ENCODE measurements at places on chromosomes 4 and X. TPM values are rescaled to one million over a fixed set of nuclear protein-coding genes. Genes with fewer than 3 reads are reported as not detected.
A peak's percentile ranks its signal among the peaks of the same experiment; 100 is the strongest.

DNA sequence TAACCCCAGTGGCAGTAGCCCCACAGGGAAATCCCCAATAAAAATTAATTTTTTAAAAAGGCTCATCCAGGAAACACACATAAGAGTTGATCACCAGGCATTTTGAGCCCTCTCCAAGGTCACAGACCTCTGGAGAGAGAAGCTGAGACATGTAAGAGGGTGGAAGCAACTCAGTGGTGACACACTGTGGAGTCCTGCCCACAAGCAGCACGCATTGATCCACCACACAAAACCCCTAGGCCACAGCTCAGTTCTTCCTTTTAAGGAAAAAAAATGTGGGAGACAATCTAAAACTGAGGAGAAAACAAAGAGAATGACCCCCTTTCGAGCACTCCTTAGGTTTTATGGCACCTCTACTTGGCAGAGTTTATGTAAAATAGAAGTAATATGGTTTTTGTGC is 71.7 kb upstream of the S100G start:
- no peak for DNase-seq
- no peaks in the 10 kb centered on the region for H3K36me3 ChIP-seq
- no peaks in the 10 kb centered on the region for H3K4me1 ChIP-seq
- no peaks in the 10 kb centered on the region for H3K27me3 ChIP-seq
- no peak overlapping the region for H3K4me3 ChIP-seq

DNA sequence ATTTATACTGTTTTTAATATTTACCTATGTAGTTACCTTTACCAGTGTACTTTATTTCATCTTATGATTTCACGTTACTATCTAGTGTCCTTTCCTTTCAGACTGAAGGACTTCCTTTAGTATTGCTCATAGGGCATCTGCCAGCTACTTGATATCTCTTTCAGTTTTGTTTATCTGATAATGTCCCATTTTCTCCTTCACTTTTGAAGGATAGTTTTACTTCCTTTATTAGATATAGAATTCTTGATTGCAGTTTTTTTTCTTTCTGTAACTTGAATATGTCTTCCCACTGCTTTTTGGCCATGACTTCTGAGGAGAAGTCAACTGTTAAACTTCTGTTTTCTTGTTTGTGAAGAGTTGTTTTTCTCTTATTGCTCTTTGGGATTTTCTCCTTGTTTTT is 69.4 kb upstream of the MAGED1 start:
- H3K4me3 ChIP-seq, result no peak overlapping the region
- no peak overlapping the region for H3K27ac ChIP-seq
- no peaks in the 10 kb centered on the region for H3K36me3 ChIP-seq
- H3K27me3 ChIP-seq, result peaks cover 3% of the 10 kb centered on the region
- no peaks in the 10 kb centered on the region for H3K4me1 ChIP-seq

LRRC66 gene
- not detected for total RNA-seq

- H3K27ac ChIP-seq, result no peak overlapping the region
- no peak overlapping the region for H3K4me3 ChIP-seq
- peaks cover 41% of the 10 kb centered on the region for H3K27me3 ChIP-seq
- no peaks in the 10 kb centered on the region for H3K36me3 ChIP-seq
Measured at GRCh38 chrX:24395775-24396174, 35.3 kb downstream of the SUPT20HL1 start.

BGN gene
- total RNA-seq, result 90.9 TPM

DNA sequence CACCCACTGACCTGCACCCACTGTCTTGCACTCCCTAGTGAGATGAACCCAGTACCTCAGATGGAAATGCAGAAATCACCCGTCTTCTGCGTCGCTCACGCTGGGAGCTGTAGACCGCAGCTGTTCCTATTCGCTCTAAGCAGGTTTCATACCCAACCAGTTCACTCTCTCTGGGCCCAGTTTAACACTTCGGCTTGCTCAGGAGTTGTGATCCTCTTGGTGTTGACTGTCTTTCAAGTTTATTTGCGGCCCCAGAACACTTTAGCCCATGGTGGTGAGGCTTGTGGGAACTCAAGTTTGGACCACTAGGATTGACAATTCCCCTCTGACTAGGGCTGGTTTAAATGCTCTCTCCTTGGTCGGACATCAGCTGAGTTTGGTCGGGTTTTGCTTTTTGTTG is 147.0 kb downstream of the DACH2 start:
- H3K4me1 ChIP-seq, result no peaks in the 10 kb centered on the region
- H3K4me3 ChIP-seq, result no peak overlapping the region
- no peaks in the 10 kb centered on the region for H3K36me3 ChIP-seq
- H3K27ac ChIP-seq, result no peak overlapping the region
- no peaks in the 10 kb centered on the region for H3K27me3 ChIP-seq

GRCh38 chr4:98508829-98509598 is 149.4 kb downstream of the TSPAN5 start:
- peaks cover 25% of the 10 kb centered on the region for H3K4me1 ChIP-seq
- no peaks in the 10 kb centered on the region for H3K36me3 ChIP-seq
- peak overlapping the region; percentile 61 for H3K27ac ChIP-seq
- DNase-seq, result peak; percentile 89
- H3K27me3 ChIP-seq, result no peaks in the 10 kb centered on the region

TAB3 gene
- total RNA-seq, result 10.6 TPM

DNA sequence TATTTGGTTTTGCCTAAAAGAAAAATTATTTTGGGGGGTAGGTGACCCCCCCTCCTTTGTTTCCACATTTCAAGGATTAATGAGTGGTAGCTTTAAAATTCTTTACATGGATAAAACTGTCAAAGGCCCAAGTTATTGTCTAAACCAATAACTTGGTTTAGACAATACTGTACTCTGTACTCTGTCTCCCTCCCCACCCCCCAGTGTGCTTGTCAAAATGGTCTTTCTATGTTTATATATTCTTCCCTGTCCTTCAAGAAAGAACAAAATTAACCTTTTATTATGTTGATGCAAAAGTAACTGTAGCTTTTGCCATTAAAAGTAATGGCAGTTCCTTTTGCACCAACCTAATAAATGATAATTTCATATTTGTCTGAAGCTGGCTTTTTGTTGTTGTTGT is 9.5 kb upstream of the RGN start:
- H3K36me3 ChIP-seq, result no peaks in the 10 kb centered on the region
- H3K27ac ChIP-seq, result no peak overlapping the region
- DNase-seq, result no peak
- no peak overlapping the region for H3K4me3 ChIP-seq
- no peaks in the 10 kb centered on the region for H3K27me3 ChIP-seq

KLKB1 gene
- total RNA-seq, result 0.39 TPM

DNA sequence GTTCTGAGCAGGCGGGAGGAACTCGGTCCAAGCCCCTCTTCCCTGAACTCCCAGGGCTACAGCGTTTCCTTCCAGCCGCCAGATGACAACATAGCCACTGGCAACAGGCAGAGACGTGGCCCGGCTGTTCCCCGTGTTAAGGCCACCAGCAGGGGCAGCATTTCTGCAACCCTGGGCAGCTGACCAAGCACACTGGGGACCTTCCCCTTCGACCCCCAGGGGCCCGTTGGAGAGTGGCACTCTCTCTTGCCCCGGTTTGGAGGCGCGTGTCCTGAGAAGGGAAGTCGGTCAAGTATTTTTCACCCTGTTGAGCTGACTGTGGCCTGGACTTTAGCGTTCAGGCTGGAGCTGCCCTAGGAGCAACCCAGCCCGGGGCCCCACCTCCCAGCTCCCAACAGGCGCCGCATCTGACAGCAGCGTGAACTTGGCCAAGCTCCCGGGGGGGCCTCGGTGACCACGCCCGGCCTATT is 37.6 kb downstream of the ZBTB49 start:
- H3K27ac ChIP-seq, result no peak overlapping the region
- H3K4me3 ChIP-seq, result no peak overlapping the region
- no peaks in the 10 kb centered on the region for H3K27me3 ChIP-seq
- H3K4me1 ChIP-seq, result no peaks in the 10 kb centered on the region
- H3K36me3 ChIP-seq, result no peaks in the 10 kb centered on the region

GRCh38 chr4:118417325-118417724 is 64.5 kb upstream of the PRSS12 start:
- no peak overlapping the region for H3K27ac ChIP-seq
- H3K4me1 ChIP-seq, result no peaks in the 10 kb centered on the region
- no peaks in the 10 kb centered on the region for H3K36me3 ChIP-seq
- no peaks in the 10 kb centered on the region for H3K27me3 ChIP-seq
- no peak overlapping the region for H3K4me3 ChIP-seq

CXorf49 gene
- not detected for total RNA-seq

GPRASP2 gene
- 14.8 TPM for total RNA-seq

GRCh38 chrX:2627272-2627867 is 63.7 kb upstream of the CD99 start:
- H3K27ac ChIP-seq, result no peak overlapping the region
- DNase-seq, result peak; percentile 74
- peaks cover 69% of the 10 kb centered on the region for H3K36me3 ChIP-seq
- no peaks in the 10 kb centered on the region for H3K4me1 ChIP-seq
- H3K4me3 ChIP-seq, result no peak overlapping the region

DNA sequence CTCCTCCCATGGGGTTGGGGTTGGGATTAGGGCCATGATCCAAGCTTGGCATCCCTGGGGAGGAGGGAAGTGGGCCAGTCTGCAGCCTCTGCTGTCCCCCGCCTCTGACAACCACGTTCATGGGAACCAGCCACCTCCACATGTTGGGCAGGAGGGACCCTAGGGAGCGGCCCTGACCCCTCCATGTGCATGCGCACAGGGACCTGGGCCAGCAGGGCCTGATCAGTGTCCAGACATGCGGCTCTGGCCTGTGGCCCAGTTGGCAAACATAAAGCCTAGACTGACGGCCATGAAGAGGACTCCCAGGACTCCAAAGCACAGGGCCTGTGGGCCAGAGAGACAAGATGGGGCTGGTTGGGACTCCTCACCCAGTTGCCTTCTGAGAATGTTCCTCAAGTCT is 11.3 kb downstream of the SLC38A5 start:
- H3K27ac ChIP-seq, result no peak overlapping the region
- no peak overlapping the region for H3K4me3 ChIP-seq
- no peaks in the 10 kb centered on the region for H3K27me3 ChIP-seq

- H3K4me3 ChIP-seq, result no peak overlapping the region
- H3K4me1 ChIP-seq, result no peaks in the 10 kb centered on the region
- no peak for DNase-seq
- H3K36me3 ChIP-seq, result no peaks in the 10 kb centered on the region
- no peak overlapping the region for H3K27ac ChIP-seq
Measured at GRCh38 chr4:34046580-34046979, 2197.7 kb downstream of the ARAP2 start.

- no peaks in the 10 kb centered on the region for H3K36me3 ChIP-seq
- no peak for DNase-seq
- H3K27me3 ChIP-seq, result no peaks in the 10 kb centered on the region
Measured at GRCh38 chr4:14887842-14888433, 114.3 kb upstream of the CPEB2 start.

- H3K36me3 ChIP-seq, result no peaks in the 10 kb centered on the region
- H3K4me3 ChIP-seq, result no peak overlapping the region
- no peak overlapping the region for H3K27ac ChIP-seq
- no peaks in the 10 kb centered on the region for H3K4me1 ChIP-seq
Measured at GRCh38 chrX:154809939-154810665, 4.8 kb upstream of the MPP1 start.

DNA sequence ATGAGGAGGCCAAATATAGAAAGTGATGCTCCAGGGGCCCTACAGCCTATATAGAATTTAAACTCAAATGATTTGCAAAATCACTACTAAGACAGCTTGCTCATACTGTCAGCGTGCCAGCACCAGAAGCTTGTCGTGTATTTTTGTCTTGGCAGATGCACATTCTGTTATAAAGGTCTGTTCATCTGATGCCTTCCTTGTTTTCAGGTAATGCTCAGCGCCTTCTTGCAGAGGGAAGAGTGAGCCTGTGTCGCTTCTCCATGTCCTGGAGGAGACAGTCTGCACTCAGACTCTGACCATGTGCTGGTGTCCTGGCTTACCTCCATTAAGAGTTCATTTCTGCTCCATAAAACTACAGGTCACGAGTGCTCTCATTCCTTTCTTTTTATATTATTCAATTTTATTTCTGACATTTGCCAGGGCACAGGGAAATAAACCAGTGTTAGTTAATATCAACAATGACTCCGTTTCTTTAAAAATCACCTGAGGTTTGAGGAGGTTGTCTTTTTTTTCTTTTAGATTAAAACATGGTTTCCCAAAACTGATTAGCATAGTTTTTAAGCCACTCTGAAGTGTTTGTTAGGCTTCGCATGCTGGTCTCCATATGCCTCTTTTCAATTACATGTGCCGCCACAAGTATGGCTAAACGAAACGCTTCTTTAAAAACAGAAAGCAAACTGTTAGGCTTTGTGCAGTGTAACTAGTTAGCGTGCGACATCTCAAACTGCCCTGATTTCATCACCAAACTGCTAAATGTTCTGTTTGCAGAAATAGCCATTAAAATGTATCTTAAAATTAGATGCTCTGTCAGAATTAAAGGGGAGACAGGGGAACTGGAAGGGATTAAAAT is 215.2 kb upstream of the GK2 start:
- H3K27ac ChIP-seq, result no peak overlapping the region
- no peak overlapping the region for H3K4me3 ChIP-seq
- no peak for DNase-seq
- no peaks in the 10 kb centered on the region for H3K36me3 ChIP-seq

GRCh38 chr4:14167876-14168510 is 540.5 kb upstream of the BOD1L1 start:
- H3K36me3 ChIP-seq, result no peaks in the 10 kb centered on the region
- no peak overlapping the region for H3K4me3 ChIP-seq
- H3K27me3 ChIP-seq, result no peaks in the 10 kb centered on the region
- H3K4me1 ChIP-seq, result no peaks in the 10 kb centered on the region

PITX2 gene
- total RNA-seq, result 0.90 TPM

- DNase-seq, result no peak
- no peak overlapping the region for H3K27ac ChIP-seq
- no peak overlapping the region for H3K4me3 ChIP-seq
- no peaks in the 10 kb centered on the region for H3K36me3 ChIP-seq
- no peaks in the 10 kb centered on the region for H3K4me1 ChIP-seq
- H3K27me3 ChIP-seq, result no peaks in the 10 kb centered on the region
Measured at GRCh38 chrX:142686206-142686605, 339.5 kb upstream of the SPANXN4 start.

DNA sequence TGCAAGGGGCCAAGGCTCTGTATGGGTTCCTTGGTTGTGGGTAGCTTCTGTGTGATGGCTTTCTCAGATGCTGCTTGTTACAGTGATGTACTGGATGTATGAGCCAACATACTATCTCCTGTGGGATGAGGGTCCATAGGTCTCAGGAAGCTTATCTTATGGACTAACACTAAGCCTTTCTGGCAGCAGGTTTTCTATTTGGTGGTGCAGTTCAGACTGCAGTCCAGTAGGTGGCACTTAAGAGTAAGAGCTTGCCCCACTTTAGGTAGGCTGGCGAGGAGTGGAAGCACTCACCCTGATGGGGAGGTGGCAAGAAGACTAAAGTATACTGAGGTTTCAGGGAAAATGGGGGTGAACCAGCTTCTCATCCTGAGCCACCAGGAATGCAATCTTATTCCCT is 306.7 kb upstream of the MAOA start:
- DNase-seq, result peak; percentile 71
- no peaks in the 10 kb centered on the region for H3K36me3 ChIP-seq
- H3K27ac ChIP-seq, result no peak overlapping the region

MAB21L2 gene
- not detected for total RNA-seq

ARMCX2 gene
- 53.9 TPM for total RNA-seq

NHS gene
- total RNA-seq, result 0.13 TPM

CT47B1 gene
- not detected for total RNA-seq

TCEAL5 gene
- total RNA-seq, result 0.26 TPM

GRCh38 chrX:134542485-134542884 is 82.5 kb downstream of the HPRT1 start:
- peak; percentile 79 for DNase-seq
- peaks cover 26% of the 10 kb centered on the region for H3K4me1 ChIP-seq
- H3K36me3 ChIP-seq, result no peaks in the 10 kb centered on the region
- H3K27ac ChIP-seq, result no peak overlapping the region
- no peaks in the 10 kb centered on the region for H3K27me3 ChIP-seq
